ENCODE measurements at places on chromosomes 7 and 10. TPM values are rescaled to one million over a fixed set of nuclear protein-coding genes. Genes with fewer than 3 reads are reported as not detected.

DNA sequence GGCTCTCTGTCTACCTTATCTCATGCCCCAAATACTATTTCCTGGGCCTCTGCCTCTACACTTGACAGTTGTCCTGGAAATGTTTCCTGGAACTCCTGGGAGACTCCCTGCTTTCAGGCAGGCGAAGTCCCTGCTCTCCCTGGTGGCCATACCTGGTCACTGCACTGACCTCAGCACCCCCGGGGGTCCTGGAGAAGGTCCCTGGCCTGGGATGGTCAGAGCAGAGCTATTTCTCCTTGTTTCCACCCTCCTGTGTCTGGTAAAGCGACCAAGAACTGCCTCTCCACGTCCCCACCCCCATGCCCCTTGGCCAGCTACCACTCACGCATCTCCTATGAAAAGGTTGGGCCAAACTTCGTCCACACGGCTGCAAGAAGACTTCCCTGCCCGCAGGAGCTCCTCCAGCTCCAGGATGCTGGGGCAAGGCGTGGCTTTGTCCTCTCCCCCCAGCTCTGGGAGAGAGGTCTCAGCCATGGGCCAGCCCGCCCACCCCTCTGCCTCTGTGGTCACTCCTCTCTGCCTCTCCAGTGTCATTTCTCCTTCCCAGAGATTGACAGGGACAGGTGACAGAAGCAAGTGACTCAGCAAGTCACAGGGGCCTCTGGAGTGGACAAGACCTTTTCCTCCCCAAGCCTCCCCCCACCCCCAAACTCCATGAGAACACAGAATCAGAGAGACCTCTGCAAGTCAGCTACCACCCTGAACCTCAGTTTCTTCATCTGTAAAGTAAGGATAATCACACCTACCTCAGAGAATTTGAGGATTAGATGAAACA is 2.6 kb upstream of the SAMD8 start:
- no peak for DNase-seq

DNA sequence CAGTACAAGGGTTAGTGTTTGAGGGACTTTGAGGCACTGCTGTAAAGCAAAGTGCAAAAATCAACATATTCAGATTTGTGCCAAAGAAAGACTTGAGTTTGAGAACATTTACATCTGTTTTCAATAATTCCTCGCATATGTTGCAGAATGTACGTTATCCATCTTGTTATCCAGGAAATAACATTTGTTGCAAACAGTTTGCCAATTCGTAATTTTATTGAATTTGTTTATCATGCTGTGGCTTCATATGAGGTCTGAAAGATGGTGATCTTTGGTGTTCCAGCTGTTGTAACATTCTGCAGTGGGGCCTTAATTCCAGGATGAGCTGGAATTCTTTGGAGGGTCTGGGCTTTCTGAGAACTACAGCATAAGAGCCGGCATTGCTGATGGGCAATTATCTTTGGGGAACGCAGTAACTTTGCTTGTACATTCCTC is 396.2 kb downstream of the LRMDA start:
- DNase-seq, result peak; percentile 86

GRCh38 chr10:7794251-7795026 is 6.5 kb downstream of the ATP5F1C start:
- no peak for DNase-seq

DNA sequence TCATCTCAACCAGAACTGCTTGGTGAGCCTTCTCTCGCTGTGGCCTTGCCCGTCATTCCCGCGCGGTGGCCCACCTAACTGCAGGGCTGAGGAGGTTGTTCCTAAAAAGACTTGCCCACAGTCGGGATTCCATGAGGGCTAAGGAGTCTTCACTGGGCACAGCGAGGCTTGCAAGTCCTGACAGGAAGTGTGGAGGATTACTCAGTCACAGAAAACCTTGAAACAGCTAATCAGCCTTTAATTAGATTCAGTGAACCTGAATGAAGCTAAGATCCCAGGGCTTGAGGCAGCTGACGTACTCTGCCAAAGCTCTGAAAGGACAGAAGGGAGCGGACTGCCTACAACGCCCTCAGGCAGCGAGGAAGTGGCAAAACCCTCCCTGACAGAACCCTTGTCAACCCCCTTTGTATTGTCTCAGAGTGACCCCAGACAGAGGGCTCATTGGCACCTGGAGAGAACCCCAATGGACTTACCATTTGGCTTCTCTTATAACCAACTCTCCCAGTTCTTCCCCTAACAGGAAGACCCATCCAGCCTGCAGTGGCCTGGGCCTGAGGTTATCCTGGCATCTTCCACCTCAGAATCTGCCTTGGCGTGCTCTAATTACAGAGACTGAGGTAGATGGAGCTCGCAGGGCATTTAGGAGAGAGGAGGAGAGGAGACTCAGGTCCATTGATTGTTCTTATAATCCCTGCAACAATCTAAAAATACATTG is 2.5 kb upstream of the LAMB4 start:
- DNase-seq, result no peak

The HOXA13 gene
- total RNA-seq, result not detected

Data from lung (tissue), 17 donors.